AG08395 (cell line): ENCODE measurements at places on chromosomes 6 and 20.

DNA sequence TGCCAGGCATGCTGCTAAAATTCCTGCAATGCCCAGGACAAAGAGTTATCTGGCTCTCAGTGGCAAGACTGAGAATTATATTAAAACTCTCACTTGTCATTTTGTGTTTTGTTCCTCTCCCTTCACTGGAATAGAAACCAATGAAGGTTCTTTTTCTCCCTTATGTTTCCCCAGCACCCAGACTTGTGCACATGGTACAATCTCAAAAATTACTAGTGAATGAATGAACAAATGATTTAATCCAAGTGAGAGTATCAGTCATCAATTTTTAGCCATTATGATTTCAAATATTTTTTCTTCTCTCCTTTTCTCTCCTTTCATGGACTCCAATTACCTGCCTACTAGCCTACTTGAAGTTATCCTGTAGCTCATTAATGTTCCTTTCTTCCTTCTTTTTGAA is 70.1 kb downstream of the BCAS1 start:
- DNase-seq: no peak

DNA sequence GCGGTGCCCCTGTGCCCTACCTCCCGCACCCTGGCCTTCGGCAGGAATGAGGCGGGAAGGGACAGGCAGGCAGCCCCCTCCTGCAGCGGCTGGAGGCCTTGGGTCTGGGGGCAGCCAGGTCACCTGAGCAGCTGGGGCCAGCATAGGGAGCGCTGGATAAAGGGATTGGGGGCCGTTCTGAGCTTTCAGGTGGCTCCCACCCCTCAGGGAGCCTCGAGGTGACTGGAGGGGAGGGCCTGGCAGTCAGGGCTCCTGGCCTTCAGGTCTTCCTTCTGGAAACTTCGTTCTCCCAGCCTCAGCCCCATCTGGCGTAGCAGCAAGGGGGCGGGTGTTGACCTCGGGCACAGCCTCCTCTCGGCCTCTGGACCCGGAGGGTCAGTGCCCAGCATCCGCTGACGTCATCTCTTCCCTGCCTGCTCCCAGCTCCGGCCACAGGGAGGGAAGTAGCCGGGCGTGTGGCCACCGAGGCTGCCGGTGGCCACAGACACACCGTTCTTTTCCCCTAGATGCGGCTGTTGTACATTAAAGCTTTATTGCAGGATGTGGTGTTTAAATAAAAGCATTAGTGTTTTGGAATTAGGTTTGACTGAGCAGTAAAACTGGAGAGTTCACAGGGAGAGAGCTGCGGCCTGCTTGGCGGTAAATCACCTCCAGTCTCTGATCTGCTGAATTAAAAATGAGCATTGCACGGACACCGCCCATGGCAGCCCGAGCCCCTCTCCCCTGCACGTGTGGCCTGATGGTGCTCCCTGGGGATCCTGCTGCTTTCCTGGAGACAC is 80.0 kb upstream of the GATA5 start:
- no peak for DNase-seq

DNA sequence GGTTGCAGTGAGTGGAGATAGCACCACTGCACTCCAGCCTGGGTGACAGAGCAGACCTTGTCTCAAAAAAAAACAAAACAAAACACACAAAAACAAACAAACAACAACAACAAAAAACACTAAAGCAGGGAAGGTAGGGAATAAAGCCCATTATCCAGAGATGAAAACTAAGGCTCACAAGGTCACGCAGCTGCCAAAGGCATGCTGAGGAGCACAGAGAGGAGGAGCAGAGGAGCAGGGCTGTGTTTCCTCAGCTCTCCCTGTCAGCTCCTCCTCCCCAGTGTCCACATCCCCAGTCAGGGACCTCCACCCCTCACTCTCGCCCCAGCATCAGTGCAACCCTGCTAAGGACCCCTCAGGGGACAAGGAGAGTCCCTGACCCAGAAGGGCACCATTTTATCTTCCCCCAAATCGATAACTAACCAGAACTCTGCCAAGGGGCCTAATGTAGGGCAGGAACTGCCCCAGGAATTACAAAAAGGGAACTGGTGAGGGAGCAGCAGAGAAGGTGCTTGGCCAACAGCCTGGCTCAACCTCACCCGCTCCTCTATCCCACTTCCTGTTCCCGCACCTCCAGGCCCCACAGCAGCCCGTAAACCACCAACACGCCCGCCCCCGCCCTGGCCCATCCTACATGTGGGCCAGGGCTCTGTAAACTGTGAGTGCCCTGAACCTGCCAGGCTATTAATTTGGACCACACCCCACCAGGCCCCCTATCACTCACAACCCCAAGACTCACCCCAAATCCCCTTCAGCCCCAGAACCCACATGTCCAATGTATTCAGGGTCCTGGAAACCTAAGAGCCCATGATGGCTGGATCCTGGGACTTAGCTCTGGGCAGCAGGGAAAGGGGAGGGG is 9.0 kb downstream of the TEAD3 start:
- peak; percentile 53 for DNase-seq

GRCh38 chr20:33299111-33299603 is 16.1 kb downstream of the BPIFB1 start:
- peak; percentile 79 for DNase-seq

GRCh38 chr6:148814082-148814790 is 67.4 kb downstream of the UST start:
- no peak for DNase-seq

DNA sequence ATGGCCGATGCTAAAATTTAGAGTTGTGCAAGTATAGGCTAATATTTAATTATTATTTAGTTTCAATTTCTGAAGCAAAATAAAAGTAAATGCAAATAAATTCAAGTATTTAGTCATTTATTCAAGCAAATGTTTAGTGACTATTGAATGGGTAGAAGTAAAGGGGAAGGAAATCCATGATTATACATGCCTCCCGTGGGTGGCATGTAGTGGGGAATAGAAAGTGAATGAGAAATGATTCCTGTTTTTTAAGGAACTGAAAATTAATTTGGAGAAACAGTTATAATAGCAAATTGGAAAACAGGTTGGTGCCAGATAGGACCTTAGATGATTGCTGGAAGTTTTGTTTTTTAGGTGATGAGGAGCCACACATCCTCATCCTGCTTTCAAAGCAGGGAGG is 35.4 kb downstream of the FAM229B start:
- no peak for DNase-seq

- DNase-seq: no peak
These were observed 16.9 kb downstream of the NDRG3 start for GRCh38 chr20:36728986-36729385.

DNA sequence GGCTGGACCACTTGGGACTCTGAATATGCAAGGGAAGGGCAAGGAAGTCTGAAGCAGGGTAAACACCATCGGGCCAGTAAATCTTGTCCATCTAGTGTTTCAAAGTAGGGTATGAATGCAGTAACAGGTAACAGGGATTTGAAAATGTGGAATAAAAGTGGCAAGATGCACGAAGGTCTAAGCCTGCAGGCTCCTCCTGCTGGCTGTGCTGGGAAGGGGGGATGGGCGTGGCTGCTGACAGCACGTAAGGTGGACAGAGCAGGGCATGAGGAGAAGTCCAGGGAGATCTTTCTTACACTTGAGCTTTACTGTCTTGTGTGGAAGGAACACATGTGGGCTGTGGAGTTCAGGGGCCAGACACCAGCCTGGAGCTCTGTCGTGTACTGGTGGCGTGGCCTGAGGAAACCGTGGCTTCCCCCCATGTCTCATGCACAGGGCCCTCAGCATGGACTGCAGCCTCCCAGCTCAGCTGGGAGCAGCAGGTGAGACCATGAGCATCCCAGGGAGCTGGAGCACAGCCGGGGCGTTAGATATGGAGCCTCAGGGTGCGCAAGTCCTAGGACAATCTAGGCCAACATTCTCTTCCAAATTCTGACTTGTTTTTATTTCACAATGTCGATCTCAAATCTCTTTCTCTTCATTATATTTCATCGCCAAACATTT is 84.5 kb downstream of the SLC22A23 start:
- DNase-seq: no peak

GRCh38 chr6:149999636-150000035 is 25.7 kb downstream of the RAET1L start:
- DNase-seq: no peak

- DNase-seq: no peak
These were observed 86.3 kb downstream of the CHMP4B start for GRCh38 chr20:33897313-33897912.

GRCh38 chr6:6915219-6915618 is 192.5 kb upstream of the RREB1 start:
- DNase-seq: no peak

GRCh38 chr6:26520237-26520849 is 17.8 kb upstream of the HMGN4 start:
- no peak for DNase-seq

DNA sequence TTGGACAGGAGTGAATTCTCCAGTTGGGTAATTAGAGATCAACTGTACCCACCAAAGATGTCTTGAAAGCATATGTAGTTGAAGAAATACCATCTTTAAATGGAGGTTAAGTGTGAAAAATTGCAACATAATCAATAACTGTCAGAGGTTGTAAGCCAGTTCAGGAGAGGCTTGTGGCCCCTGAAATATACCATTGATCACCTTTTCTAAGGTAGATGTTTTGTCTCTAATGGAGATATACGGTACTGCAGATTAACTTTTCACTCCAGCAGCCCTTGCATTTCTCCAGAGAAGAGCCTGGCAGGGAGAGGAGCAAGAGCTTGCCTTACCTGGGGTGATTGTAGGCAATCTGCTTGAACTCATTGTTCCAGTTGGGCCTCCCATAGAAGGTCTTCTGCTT is 48.8 kb downstream of the NOX3 start:
- DNase-seq: no peak

- no peak for DNase-seq
These were observed 821.3 kb downstream of the TFAP2A start for GRCh38 chr6:9593554-9593953.

DNA sequence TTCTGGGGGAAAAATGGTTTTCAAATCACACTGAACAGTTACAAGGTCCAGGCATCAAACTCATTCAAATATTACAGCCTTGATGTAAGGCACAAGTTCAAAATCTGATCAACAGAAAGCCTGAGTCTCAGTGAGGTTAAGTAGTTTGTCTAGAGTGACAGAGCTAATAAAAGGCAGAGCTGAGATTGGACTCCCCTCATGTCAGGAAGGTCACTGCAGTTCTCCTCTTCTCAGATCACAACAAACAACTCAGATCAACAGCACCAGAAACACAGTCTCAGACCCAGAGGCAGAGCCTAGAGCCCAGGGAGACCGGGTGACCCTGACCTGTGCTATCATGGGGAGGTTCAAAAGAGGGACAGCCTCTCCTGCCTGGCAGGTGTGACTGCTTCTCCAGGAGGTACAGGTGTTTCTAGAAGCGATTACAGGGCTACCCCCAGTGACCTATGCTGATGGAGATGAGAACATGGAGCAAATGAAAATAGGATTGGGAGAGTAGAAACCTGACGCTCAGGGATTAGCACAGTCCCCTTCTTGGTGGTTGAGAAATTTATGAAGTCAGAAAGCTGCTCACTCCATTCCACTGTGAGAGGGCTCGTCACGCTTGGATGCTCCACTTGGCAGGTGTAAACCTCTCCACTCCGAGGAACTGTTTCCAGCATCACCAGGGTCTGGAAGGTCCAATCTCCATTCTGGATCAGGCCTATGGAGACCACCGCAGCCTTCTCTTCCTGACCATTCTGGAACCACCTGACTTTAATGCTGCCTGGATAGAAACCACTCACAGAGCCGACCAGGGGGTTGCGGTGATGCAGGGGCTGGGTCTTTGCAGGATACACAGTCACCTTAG is 24.3 kb upstream of the HLA-DRB5 start:
- DNase-seq: no peak

DNA sequence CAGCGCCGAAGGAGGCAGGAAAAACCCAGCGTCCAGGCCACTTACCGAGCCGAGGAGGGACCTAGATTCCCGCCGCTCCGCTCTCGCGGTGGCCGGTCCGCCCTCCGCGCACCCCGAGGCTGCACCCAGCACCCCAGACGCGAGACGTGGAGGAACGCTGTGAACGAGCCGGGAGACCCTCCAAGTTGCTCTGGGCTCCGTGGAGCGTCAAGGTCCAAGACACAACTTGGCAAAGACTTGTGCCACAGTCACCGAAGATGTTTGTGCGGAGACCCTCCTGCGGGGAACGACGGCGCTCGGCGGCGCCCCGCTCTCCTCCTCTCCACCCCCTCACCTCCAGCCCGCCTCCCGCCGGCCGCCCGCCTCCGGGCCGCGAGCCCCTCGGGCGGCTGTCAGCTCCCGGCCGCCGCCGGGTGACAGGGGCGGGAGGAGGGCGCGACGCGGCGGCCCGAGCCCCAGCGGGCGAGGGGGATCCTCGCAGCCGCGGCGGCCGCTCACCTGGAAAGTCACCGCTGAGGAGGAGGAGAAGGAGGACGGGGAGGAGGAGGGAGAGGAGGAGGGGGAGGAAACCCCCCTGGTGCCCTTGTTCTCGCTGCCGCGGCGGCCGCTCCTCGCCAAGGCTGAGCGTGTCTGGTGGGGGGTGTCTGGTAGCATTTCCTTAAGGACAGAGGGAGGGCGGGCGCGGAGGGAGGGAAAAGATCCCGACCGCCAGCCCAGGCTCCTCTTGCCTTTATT is 637 bp upstream of the HIVEP2 start:
- DNase-seq: peak; percentile 29

DNA sequence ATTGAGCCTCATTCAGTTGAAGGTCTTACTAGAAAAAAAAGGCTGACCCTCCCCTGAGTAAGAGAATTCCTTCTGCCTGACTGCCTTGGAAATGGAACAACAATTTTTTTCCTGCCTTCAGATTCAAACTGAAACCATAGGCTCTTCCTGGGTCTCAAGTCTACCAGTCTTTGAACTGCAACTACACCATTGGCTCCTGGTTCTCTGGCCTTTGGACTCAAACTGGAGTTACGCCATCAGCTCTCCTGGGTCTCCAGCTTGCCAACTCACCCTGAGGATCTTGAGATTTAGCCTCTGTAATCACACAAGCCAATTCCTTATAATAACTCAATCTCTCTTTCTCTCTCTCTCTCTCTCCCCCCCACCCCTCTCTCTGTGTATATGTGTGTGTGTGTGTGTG is 36.0 kb upstream of the SNX9 start:
- DNase-seq: no peak

DNA sequence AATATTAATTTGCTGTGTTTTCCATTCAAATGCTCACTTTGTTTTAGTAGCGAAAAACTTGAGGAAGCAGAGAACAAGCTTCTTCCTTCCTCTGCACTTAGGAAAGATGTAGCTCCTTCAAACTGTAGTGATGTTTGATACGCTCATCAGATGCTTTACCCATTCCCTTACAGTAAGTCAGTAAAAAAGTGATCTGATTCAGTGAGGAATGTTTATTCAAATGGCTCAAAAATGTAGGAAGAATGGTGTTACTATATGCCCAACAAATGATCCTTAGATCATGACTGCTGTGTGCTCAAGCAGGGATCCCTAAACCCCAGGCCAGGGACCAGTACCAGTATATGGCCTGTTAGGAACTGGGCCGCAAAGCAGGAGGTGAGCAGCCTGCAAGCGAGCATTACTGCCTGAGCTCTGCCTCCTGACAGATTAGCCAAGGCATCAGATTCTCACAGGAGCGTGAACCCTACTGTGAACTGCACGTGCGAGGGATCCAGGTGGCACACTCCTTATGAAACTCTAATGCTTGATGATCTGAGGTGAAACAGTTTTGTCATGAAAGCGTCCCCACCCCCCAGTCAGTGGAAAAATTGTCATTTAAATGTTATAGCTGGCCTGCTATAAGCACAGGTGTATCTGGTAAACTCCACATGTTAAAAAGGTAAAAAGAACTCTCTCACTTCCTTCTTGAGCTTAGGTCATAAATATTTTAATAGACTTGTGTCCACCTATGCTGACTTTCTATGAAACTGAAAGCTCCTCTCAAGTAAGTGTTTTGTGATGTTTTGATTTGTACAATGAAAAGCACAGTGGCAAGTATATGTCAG is 187.2 kb downstream of the FOXC1 start:
- DNase-seq: no peak
